Germinal center (tissue), 1 donor: ENCODE measurements at places on chromosomes 13 and 19.

- no peak for DNase-seq
These were observed 14.0 kb downstream of the CEACAM16 start for GRCh38 chr19:44712864-44713515.

DNA sequence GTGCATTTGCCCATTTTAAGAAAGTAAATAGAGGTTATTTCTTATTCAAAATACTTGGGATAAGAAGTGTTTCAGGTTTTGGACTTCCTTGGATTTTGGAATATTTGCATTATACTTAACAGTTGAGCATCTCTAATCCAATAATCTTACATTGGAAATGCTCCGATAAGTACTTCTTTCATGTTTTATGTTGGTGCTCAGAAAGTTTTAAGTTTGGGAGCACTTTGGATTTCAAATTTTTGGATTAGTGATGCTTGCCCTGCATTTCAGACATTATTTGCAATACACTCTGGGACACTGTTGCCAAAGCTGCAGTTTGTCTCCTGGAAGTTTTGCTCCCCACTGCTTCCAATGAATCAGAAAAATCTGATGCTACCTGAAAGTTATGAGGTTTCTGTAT, 691.9 kb upstream of the SLITRK6 start:
- DNase-seq: no peak

DNA sequence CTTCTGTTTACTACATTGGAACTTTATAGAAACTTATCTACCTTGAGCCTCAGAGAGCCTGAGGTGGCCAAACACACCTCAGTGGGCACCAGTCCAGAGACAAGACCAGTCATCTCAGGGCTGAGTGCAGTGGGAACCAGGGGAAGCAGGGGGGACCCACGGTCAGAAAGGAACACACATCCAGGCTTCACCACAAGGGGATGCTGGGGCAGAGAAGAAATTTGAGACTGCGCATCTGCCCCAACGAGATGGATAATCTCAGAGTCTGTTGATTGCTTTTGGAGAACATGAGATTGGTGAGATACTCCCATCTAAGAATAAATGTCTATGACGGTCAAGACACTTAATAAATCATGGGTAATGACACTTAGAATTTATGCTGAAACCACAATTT, 98.7 kb downstream of the DOCK9 start:
- no peak for DNase-seq

DNA sequence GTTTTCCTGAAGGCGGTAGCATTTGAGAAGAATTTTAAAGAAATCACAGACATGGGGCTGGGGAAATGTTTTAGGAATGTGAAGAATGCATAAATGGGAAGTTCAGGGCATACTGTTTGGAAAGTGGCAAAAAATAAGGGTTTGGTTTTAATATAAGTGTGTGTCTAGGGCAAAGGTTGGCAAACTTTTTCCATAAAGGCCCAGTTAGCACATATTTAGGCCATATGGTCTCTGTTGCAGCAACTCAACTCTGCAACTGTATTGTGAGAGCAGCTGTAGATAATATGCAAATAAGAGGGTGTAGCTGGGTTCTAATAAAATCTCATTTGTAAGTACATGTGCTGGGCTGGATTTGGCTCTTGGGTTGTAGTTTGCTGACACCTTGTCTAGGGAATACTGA, 521.9 kb downstream of the DIAPH3 start:
- no peak for DNase-seq

- DNase-seq: no peak
These were observed 209.1 kb downstream of the UQCRFS1 start for GRCh38 chr19:29003641-29004409.

DNA sequence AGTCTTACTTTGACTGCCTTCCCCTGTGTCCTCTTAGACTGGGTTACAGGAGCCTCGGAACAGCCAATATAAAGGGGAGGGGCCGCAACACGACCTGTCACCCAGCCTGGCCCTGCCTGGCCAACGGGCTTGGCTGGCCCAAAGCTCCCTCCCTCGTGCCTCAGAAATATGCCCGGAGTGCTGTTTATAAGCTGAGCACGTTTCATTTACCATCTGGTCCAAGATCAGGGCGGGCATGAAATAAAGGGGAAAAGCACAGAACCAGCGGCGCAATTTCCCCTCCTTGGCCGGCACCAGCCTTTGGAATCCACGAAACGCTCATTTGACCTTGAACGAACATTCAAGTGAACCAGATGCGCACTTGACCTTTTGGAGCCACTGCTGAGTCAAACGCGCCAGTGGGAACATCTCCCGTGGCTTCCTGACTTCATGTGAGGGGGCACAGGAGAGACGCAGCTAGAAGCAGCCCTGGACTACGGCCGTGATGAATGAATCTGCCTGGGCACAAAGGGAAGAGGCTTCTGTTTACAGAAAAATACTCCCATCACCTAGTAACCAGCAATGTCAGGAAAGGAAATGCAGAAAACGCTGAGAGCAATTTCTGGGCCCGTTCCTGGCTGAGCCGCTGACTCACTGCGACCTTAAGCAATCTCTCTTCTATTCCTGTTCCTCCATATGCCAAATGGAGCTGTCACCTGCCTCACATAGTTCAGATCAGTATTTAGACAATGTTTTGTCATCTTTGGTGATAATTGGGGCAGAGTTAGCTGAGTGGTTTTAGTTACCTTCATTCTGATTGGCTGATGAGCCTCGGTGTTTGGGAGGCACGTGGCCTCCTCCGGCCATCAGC, 53.3 kb downstream of the RFX2 start:
- DNase-seq: no peak

- no peak for DNase-seq
These were observed 648.3 kb upstream of the ARGLU1 start for GRCh38 chr13:107216046-107216755.
